Thoracic aorta (tissue), 2 donors: ENCODE measurements at places on chromosomes 3 and 15. TPM values are rescaled to one million over a fixed set of nuclear protein-coding genes. Genes with fewer than 3 reads are reported as not detected.

PRR23E gene
- not detected for total RNA-seq

WNT7A gene
- not detected for total RNA-seq

GRCh38 chr3:47410801-47411646 lies 30.2 kb downstream of the PTPN23 start:
- H3K4me3 ChIP-seq, result no peak overlapping the region
- no peaks in the 10 kb centered on the region for H3K27me3 ChIP-seq
- DNase-seq, result no peak
- peaks cover 3% of the 10 kb centered on the region for H3K4me1 ChIP-seq
- no peak overlapping the region for H3K27ac ChIP-seq

GRCh38 chr3:31312400-31312799 lies 220.3 kb upstream of the STT3B start:
- no peaks in the 10 kb centered on the region for H3K27me3 ChIP-seq
- H3K4me3 ChIP-seq, result no peak overlapping the region
- no peak for DNase-seq
- H3K36me3 ChIP-seq, result no peaks in the 10 kb centered on the region
- peaks cover 12% of the 10 kb centered on the region for H3K4me1 ChIP-seq

GRCh38 chr3:170330366-170330765 lies 27.1 kb upstream of the SKIL start:
- H3K4me1 ChIP-seq, result peaks cover 6% of the 10 kb centered on the region
- H3K4me3 ChIP-seq, result no peak overlapping the region
- no peaks in the 10 kb centered on the region for H3K36me3 ChIP-seq
- no peak for DNase-seq
- H3K27me3 ChIP-seq, result no peaks in the 10 kb centered on the region
- H3K27ac ChIP-seq, result no peak overlapping the region

DNA sequence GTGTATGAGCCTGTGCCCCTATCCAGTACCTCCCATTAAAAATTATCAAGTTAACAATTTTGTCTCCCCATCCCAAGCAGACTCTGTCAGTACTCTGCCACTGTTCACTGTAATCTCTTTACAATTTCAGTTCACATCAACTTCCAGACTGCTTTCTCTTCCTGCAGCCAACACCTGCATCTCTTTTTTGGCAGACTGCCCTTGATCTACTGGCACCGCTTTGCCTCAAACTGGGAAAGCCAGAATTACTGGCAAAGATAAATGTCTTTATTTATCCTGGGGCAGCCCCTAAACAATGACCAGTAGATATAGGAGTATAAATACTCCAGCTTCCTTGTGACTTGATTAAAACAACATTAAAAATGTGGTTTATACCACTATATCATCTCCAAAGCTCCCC lies 494.1 kb downstream of the ZNF385D start:
- no peaks in the 10 kb centered on the region for H3K36me3 ChIP-seq
- H3K27me3 ChIP-seq, result no peaks in the 10 kb centered on the region
- H3K4me3 ChIP-seq, result no peak overlapping the region
- no peak overlapping the region for H3K27ac ChIP-seq
- no peak for DNase-seq
- H3K4me1 ChIP-seq, result no peaks in the 10 kb centered on the region

DNA sequence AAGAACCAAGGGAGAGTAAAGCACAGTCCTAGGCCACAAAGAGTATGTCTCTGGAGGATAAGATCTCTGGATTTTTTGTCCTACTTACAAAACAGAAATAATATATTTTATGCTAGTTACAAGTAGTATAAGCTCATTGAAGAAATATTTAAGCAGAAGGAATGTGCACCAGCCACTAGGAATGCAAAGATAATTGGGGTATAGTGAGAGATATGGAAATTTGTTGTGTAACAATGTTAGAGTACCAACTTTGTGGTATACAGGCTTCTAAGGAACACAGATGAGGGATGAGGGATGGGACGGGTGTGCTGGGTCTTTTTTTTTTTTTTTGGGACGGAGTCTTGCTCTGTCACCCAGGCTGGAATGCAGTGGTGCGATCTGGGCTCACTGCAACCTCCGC lies 26.5 kb downstream of the AKAP13 start:
- H3K4me3 ChIP-seq, result no peak overlapping the region
- H3K27ac ChIP-seq, result no peak overlapping the region
- no peaks in the 10 kb centered on the region for H3K36me3 ChIP-seq
- no peaks in the 10 kb centered on the region for H3K27me3 ChIP-seq
- H3K4me1 ChIP-seq, result peaks cover 60% of the 10 kb centered on the region

DNA sequence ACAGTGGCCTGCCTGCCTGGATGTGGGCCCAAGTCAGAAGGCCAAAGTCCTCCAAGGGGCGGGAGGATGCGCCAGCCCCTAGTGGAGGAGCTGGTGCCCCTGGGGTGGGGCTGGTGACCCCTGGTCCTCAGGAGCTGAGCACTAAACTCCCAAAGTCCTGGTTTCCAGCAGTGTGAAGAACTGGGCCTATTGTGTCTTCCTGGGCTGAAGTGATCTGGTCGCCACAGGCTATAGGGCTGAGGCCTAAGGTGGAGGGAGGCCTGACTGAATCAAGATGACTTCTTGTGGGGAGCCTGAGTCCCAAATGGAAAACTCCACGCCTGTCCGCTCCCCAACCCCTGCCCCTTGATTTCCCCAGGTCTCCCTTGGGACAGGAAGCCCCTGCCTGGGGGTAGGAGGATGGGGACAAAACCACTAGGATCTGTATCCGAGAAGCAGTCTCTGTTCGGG lies 753 bp upstream of the FES start:
- H3K4me1 ChIP-seq, result peaks cover 32% of the 10 kb centered on the region
- H3K27me3 ChIP-seq, result no peaks in the 10 kb centered on the region
- no peak for DNase-seq

DNA sequence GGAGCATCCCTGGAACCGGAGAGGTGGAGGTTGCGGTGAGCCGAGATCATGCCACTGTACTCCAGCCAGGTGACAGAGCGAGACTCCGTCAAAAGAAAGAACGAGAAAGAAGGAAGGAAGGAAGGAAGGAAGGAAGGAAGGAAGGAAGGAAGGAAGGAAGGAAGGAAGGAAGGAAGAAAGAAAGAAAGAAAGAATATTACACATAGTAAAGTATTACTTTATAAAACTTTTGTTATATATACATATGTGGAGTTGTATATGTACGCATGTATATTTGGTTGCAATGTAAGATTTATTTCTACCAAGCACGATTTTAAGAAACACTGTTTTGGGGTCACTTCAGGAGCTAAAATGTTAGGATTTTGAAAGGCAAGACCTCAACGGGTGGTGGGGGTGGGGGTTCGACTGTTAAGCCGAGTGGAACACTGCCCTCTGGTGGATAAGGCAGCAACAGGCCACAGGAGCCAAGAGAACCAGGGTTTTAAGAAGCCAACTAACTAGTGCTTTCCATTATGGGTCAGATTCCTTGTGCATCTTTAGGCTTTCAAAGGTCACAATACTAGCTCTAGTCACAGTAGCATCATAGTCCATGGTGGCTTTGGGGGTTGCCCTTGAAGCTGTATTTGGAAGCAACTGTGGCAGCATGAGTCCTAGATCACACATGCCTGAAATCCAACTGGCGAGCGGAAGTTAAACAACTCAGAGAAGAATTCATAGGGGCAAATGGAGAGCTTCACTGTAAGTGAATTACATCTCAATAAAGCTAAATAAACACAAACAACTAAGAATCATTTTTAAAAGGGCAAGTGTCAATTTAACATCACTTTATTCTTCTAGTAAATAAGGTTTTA lies 22.5 kb downstream of the GLB1 start:
- H3K27me3 ChIP-seq, result no peaks in the 10 kb centered on the region
- no peak overlapping the region for H3K27ac ChIP-seq
- H3K36me3 ChIP-seq, result peaks cover 6% of the 10 kb centered on the region
- no peak overlapping the region for H3K4me3 ChIP-seq

DNA sequence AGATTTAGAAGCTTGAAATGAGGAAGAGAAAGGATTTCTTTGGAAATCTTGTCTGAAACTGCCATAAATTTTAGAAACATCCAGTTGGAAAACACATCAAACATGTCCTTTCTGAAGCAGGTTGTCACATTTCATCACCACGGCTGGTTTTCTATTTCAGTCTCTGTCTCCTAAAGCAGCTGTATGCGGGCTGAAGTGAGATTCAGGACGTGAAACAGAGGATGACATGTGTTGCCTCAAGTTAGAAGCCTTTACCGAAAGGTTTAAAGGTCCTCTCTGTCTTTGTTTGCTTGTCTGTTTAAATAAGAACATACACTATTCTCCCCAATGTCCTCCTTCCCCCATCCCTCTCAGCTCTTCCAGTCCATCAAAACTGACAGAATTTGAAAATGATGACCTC lies 141.9 kb downstream of the SQOR start:
- no peaks in the 10 kb centered on the region for H3K27me3 ChIP-seq
- no peak overlapping the region for H3K27ac ChIP-seq
- no peak overlapping the region for H3K4me3 ChIP-seq
- DNase-seq, result no peak
- no peaks in the 10 kb centered on the region for H3K36me3 ChIP-seq

DNA sequence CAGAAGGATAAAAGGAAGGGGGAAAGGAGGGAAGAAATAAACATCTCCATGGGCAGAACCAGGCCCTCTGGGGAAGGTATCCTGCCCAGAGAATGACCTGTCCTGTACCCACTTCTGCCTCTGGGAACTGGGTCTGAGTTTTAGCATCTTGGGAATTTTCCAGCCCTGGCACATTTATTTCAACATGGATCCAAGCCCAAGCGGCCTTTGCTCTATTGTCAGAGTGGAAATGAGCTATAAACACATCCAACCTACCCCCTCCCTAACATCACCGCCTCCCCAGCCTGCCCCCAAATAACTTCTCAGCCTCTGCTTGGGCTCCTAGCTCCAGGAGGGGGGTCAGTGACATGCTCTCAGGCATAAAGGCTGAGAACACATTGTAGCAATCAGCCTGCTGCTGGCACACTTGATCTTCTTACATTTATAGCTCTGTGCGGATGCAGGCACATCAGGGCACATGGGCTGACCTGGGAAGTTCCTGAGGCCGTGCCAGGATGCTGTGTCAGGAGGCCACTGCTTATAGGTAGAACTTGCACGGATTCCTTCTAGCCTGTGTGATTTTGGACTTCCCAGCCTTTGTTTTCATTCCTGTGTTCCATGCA lies 4.6 kb upstream of the OXTR start:
- H3K27me3 ChIP-seq, result no peaks in the 10 kb centered on the region
- H3K27ac ChIP-seq, result no peak overlapping the region
- H3K36me3 ChIP-seq, result no peaks in the 10 kb centered on the region

DNA sequence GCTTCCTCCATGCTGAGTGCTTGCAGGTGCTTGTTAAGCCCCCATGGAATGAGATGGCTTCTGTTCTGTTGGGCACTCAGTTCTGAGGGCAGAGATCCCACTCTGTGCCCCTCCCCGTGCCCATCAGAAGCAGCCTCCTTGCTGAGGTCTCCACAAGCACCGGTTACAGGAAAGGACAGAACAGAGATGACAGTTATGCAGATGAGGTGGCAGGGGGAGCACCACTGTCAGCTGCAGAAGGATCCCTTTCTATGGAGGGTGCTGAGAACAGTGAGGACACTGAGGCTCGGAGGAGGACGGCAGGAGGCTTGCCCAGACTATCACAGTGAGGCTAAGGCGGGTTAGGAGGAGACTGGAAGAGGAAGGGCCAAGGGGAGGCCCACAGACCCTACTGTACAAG lies 12.4 kb downstream of the CACNA2D2 start:
- no peak for DNase-seq
- H3K4me3 ChIP-seq, result no peak overlapping the region
- no peaks in the 10 kb centered on the region for H3K27me3 ChIP-seq
- H3K36me3 ChIP-seq, result no peaks in the 10 kb centered on the region
- H3K27ac ChIP-seq, result no peak overlapping the region

CYP8B1 gene
- not detected for total RNA-seq

DNA sequence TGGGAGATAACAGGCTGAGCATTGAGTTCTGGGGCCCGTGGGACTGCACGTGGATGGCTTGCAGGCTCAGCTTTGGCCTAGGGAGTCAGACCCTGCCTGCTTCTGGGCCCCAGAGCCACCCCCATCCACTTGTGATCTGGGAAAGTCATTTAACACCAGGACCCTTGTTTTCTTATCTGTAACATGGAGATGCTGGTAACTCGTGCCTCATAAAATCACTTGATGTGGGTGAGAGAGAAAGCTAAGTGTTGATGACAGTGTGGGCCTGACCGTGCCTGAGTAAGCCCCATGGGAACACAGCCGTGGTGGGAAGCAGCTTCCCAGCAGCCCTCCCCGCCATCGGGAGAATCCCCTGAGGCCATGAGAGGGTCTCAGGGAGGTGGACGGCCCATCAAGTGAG lies 378.1 kb downstream of the GABRB3 start:
- no peak overlapping the region for H3K27ac ChIP-seq
- no peaks in the 10 kb centered on the region for H3K27me3 ChIP-seq
- no peaks in the 10 kb centered on the region for H3K36me3 ChIP-seq

DNA sequence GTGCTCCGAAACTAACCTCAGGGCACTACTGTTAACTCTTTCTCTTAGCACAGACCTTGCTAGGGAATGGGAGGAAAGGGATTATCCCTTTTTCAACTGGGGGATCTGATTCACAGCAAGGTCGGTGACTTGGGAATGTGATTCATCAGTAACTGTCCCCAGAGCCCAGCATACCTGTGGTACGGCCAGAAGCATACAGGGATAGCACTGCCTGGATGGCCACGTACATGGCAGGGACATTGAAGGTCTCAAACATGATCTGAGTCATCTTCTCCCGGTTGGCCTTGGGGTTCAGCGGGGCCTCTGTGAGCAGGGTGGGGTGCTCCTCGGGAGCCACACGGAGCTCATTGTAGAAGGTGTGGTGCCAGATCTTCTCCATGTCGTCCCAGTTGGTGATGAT lies 2.3 kb downstream of the ACTC1 start:
- peak overlapping the region; percentile 73 for H3K4me3 ChIP-seq
- H3K27me3 ChIP-seq, result no peaks in the 10 kb centered on the region
- H3K36me3 ChIP-seq, result no peaks in the 10 kb centered on the region
- peak overlapping the region; percentile 88 for H3K27ac ChIP-seq

GRCh38 chr3:58092521-58092920 lies 84.3 kb downstream of the FLNB start:
- H3K4me1 ChIP-seq, result peaks cover 44% of the 10 kb centered on the region
- H3K27ac ChIP-seq, result no peak overlapping the region
- H3K4me3 ChIP-seq, result no peak overlapping the region

DNA sequence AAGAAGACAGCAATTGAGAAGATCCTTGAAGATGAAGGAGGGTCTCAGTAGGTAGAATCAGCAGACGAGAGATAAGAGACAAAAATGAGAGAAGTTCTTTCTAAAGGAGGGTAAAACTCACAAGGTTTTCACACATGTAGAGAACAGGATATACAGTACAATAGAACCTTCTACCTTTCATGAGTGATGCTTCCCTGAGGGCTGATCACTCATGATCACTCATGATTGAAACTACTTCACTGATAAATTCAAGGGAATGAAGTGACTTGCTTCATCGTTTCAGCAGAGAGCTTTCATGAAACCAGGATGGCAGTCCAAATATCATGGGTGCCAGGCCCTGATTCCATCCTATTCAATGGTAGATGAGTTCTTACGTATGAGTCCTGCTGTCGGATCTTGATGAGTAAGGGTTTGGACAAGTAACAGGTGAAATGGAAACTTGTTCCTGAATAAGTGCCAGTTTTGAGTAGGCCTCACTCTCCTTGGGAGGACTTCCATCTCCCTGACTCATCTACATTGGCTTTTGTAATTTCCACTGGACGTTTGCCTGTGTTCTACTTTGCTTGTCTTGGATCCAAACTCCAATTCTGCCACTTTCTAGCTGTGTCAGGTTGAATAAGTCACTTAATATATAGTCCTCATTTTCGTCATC lies 9.6 kb upstream of the CLDN16 start:
- H3K36me3 ChIP-seq, result no peaks in the 10 kb centered on the region
- peaks cover 7% of the 10 kb centered on the region for H3K4me1 ChIP-seq
- H3K27ac ChIP-seq, result no peak overlapping the region
